ENCODE measurements at places on chromosomes 2 and 18. TPM values are rescaled to one million over a fixed set of nuclear protein-coding genes. Genes with fewer than 3 reads are reported as not detected.

RTP5 gene
- total RNA-seq = not detected

EDAR gene
- total RNA-seq = 4.8 TPM

SLC8A1 gene
- 42.1 TPM for total RNA-seq

SERPINB12 gene
- 15.5 TPM for total RNA-seq

TOGARAM2 gene
- 1.6 TPM for total RNA-seq

B3GNT7 gene
- total RNA-seq = 6.8 TPM

FAM228A gene
- total RNA-seq = not detected

SH2D6 gene
- total RNA-seq = not detected

DNA sequence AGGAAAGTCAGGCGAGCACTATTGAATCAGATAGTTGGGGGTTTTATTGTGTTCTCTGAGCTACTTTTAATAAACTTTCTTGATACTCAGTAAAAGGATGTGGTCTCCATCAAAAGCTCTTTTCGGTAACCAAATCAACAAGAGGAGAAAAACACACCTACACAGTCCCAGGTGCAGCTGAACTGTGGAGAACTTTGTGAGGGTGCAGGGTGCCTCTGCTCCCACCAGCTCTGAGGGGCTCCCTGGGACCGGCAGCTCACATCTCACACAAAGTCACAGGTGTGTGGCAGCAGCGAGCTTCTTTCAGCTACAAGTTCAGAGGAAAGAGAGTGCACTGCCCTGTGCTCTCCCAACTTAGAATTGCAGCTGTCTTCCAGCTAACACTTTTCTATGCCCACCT lies 650.4 kb downstream of the RNF144A start:
- no peaks in the 10 kb centered on the region for H3K36me3 ChIP-seq
- no peak overlapping the region for H3K27ac ChIP-seq
- peaks cover 3% of the 10 kb centered on the region for H3K27me3 ChIP-seq
- H3K4me1 ChIP-seq = peaks cover 5% of the 10 kb centered on the region
- no peak for DNase-seq
- H3K4me3 ChIP-seq = no peak overlapping the region

- H3K27me3 ChIP-seq = peaks cover 3% of the 10 kb centered on the region
- H3K36me3 ChIP-seq = no peaks in the 10 kb centered on the region
- H3K27ac ChIP-seq = no peak overlapping the region
- H3K4me1 ChIP-seq = peaks cover 7% of the 10 kb centered on the region
- no peak overlapping the region for H3K4me3 ChIP-seq
- no peak for DNase-seq
Observed at GRCh38 chr2:122075381-122075780, 319.9 kb downstream of the TSN start.

GRCh38 chr2:172120118-172120517 lies 17.4 kb upstream of the DLX2 start:
- H3K36me3 ChIP-seq = no peaks in the 10 kb centered on the region
- H3K4me3 ChIP-seq = no peak overlapping the region
- H3K27ac ChIP-seq = no peak overlapping the region
- H3K4me1 ChIP-seq = no peaks in the 10 kb centered on the region
- no peak for DNase-seq

GRCh38 chr18:13303756-13304364 lies 85.3 kb downstream of the LDLRAD4 start:
- H3K27ac ChIP-seq = no peak overlapping the region
- H3K4me3 ChIP-seq = no peak overlapping the region
- DNase-seq = no peak
- H3K4me1 ChIP-seq = peaks cover 22% of the 10 kb centered on the region

DNA sequence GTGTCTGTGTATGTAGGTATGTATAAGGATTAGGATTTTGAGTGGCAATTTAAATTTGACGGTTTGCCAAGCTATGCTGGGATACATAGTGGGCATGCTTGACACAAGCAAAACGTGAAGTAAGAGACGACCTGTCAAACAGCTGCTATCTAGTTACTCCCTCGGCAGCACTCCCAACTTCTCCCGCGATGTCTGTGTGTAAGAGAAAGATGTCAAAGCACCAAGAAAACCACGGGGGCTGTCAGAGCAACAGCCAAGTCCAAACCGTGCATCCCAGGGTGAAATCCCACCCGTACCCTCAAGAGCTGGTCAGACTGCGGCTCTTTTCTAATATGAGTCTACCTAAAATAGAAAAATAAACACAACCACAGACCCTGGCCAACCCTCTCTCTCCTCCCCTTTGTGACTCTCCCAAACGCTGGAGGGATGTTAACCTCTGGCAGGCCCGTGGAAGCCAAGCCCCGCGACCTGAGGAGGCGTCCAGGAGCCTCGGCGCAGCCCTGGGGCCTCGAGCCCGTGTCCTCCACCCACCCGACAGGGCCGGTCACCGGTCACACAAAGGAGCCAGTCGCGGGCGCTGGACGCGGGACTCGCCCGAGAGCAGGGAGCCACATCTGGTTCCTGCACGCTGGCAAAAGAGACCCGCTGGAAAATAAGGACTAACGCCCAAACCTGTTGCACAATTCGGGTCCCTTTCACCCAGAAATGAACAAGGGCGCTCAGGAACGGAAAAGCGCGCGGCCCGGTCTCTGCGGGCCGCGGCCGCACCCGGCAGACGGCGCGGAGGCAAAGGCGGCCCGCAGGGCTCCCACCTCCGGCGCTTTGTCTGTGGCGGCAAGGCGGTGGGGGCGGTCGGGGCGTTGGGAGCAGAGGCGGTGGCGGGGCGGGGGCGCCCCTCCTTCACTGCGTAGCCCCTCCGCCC lies 925 bp downstream of the SESTD1 start:
- peak overlapping the region; percentile 88 for H3K27ac ChIP-seq
- DNase-seq = peak; percentile 75
- peaks cover 13% of the 10 kb centered on the region for H3K27me3 ChIP-seq

DNA sequence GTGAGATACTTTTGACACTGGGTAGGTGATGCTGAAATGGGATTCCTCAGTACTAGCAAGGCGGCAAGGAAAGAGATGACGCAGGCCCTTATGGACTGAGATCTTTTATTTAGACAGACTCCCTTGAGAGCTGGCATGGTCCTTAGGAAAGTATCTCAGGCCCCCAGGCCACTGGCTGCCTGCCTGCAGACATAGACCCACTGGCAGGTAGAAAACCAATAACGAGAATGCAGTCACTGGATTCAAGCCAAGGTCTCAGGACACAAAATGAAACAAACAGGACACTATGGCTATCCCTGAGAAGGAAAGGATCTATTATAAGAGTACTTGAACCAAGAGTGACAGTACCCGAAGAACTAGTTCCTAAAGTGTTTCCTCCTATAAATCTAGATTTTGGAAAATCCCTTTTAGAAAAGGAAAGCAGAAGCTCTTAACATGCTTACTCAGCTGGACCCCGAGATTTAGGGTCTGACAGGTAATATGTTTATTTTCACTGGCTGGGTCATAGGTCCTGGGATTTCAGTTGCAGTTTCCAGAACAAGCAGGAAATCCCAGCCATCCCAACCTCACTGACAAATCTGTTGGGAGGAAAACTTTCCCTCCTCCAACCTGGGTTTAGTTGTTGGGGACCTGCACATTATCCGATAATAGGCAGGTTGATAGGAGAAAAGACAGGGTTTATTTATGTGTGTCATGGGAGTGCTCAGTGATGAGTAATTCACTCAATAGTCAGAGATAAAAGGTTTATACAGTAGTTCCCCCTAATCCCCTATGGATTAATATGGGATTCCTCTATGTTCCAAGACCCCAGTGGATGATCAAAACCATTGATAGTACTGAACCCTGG lies 44.5 kb downstream of the COMMD1 start:
- peaks cover 28% of the 10 kb centered on the region for H3K4me1 ChIP-seq
- no peaks in the 10 kb centered on the region for H3K27me3 ChIP-seq
- DNase-seq = no peak
- peak overlapping the region; percentile 20 for H3K27ac ChIP-seq

DNA sequence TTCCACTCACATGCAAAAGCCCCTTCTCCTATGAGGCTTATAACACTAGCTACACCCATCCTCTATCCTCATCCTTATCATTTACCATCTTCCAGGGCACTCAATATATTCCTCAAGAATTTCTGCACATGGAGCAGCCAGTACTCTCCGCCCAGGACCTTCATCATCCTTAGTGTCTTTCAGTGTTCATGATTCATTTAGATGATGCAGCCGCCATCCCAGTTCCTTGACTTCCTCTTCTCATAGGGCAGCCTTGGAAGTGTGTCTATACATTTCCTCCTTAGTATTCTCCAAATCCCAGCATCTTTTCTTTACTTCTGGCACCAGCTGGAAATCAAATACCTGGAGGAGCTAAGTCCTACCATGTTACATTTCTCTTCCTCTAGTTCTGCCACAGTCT lies 3.0 kb upstream of the ITSN2 start:
- peaks cover 10% of the 10 kb centered on the region for H3K27me3 ChIP-seq
- no peaks in the 10 kb centered on the region for H3K36me3 ChIP-seq
- peaks cover 14% of the 10 kb centered on the region for H3K4me1 ChIP-seq
- no peak for DNase-seq
- H3K4me3 ChIP-seq = peak overlapping the region; percentile 48

GRCh38 chr2:27955384-27956161 lies 65.0 kb downstream of the BABAM2 start:
- no peak overlapping the region for H3K27ac ChIP-seq
- H3K4me1 ChIP-seq = peaks cover 18% of the 10 kb centered on the region
- H3K4me3 ChIP-seq = no peak overlapping the region
- H3K27me3 ChIP-seq = no peaks in the 10 kb centered on the region

DNA sequence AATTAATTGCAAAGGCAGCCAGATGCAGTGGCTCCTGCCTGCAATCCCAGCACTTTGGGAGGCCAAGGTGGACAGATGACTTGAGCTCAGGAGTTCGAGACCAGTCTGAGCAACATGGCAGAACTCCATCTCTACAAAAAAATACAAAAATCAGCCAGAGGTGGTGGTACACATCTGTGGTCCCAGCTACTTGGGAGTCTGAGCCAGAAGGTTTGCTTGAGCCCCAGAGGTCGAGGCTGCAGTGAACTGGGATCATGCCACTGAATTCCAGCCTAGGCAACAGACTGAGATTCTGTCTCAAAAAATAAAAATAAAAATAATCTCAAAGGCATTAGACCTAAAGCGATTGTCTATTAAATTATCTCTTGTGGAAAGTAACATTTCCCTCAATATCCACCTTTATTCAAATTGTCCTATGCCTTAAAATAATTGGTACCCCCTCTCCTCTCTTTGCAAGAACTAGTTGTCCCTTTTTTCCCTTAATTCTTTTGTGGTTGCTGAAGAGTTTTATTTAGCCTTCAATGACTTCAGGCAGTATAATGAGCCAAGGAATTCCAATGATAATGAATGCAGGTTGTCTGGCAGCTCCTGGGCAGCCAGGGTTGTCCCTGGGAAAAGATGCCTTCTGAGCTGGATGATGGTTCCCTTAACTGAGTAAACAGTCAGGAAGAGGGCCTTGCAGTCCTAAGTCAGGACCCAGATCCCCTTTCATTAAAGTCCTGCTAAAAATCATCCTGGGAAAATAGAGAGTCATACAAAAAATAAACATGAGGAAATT lies 32.2 kb downstream of the GPR75 start:
- peaks cover 8% of the 10 kb centered on the region for H3K36me3 ChIP-seq
- H3K27me3 ChIP-seq = no peaks in the 10 kb centered on the region
- peaks cover 4% of the 10 kb centered on the region for H3K4me1 ChIP-seq
- no peak overlapping the region for H3K27ac ChIP-seq

DNA sequence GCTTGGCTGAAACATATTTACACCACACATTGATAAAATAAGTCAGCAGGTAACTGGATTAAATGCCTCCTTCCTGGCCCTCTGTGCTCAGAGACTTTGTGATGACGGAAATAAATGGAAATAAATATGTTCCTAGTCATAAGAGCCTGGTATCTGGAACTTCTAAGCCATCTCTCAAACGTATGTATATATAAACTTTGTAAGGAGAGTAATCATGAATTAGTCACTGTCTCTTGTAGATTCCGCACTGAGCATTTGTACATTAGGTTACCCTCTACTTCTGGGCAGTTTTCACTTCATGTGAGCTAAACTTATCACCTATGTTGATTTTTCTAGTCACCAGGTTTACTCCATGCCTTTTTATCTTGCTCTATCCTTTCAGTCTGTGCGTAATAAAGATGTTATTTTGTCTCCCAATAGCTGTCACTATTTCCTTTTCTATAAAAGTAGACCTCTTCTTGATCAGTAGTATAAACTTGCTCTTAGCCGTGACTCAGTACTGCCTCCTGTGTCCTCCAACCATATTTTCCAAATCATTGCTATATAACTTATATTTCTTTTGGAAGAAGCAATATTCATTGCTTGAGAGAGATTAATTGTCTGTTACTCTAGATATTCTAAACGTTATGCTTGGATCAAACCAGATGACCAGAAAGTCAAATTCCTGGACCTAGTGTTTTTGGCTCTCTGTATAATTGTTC lies 53.2 kb downstream of the FEZ2 start:
- H3K27ac ChIP-seq = no peak overlapping the region
- no peak overlapping the region for H3K4me3 ChIP-seq
- H3K4me1 ChIP-seq = peaks cover 5% of the 10 kb centered on the region
- no peaks in the 10 kb centered on the region for H3K27me3 ChIP-seq
- H3K36me3 ChIP-seq = peaks cover 43% of the 10 kb centered on the region
- no peak for DNase-seq

- peaks cover 3% of the 10 kb centered on the region for H3K4me1 ChIP-seq
- H3K27ac ChIP-seq = peak overlapping the region; percentile 42
- peaks cover 64% of the 10 kb centered on the region for H3K36me3 ChIP-seq
- no peaks in the 10 kb centered on the region for H3K27me3 ChIP-seq
Observed at GRCh38 chr18:51082571-51083267, 52.7 kb downstream of the SMAD4 start.

DNA sequence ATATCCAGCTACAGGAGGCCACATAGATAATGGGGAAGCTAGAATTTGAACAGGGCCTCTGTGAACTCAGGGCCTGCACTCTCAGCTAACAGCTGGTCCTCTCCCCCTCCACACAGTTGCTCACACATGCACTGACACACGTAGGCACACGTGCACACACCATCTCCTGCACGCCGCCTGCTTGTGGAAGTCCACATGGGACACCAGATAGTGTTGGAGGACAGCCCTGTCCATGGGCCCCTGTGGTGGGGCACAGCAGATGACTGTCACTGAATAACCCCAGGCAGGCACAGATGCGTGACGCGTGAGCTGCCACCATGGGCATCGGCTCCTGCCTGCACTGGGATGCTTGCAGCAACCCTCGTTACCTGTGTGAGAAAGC lies 52.9 kb downstream of the ADI1 start:
- H3K27ac ChIP-seq = no peak overlapping the region
- H3K27me3 ChIP-seq = no peaks in the 10 kb centered on the region
- H3K4me3 ChIP-seq = no peak overlapping the region
- DNase-seq = no peak
